ENCODE measurements at places on chromosomes 6 and 20.

- no peak for DNase-seq
Measured at GRCh38 chr20:6711951-6712649, 55.4 kb upstream of the BMP2 start.

GRCh38 chr6:16868968-16869367, 107.7 kb upstream of the ATXN1 start:
- no peak for DNase-seq

DNA sequence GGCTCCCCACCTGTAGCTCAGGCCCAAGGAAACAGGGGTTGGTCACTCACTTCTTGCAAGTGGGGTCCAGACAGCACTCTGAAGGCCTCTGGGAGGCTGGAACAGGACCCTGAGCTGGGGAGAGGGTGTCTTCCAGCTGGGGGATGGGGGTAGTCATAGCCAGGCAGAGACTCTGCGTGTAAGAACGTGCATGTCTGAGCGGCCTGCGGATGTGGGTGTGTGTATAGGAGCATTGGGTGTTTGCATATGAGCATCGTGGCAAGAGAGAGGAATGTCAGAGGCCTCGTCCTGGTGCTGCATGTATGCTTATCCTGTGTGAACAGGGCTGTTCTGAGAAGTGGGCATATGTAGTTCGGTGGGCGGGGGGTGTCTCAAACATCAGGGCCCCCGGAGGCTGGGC, 12.1 kb downstream of the BPIFB3 start:
- DNase-seq = no peak

GRCh38 chr20:31494131-31494530, 19.0 kb downstream of the REM1 start:
- peak; percentile 32 for DNase-seq

GRCh38 chr20:56359212-56360132, 698 bp downstream of the FAM210B start:
- DNase-seq = peak; percentile 77

DNA sequence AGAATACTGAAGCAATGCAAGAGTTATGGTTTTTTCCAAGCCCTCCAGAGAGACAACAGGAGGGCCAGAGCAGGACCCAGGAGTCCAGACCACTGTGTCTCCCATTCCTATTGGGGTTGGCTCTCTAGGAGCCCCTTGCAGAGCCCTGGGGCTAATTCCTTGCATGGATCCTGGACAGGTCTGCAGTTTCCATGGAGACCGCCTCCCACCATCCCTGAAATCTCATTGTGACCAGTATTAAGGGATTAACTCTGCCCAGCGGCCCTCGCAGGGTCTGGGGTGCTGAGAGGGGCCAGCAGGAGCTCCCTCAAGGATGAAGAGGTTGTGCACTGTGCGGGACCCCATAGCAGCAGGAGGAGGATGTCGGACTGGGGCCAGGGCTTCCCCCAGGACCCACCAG, 34.8 kb downstream of the HNF4A start:
- no peak for DNase-seq

DNA sequence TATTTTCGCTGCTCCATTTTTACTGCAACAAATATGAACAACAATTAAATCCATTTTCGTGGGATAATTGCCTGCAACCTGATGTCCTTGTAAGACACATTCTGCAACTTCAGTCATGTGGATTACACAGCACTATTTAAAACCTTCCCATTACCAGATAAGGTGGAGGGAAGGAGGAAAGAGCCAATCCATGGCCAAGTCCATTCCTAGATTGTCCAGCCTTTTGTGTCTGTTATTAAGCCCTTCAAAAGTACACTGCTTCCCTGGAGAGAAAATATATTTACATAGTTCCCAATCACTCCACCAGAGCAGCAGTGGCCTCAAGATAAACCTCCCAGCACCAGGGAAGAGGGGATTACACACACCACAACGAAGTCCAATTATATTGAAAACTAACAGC, 347.9 kb downstream of the CDH26 start:
- DNase-seq = no peak

GRCh38 chr6:110524305-110524704, 47.9 kb upstream of the SLC22A16 start:
- no peak for DNase-seq

- no peak for DNase-seq
Measured at GRCh38 chr6:150118203-150118602, 24.6 kb upstream of the PPP1R14C start.

DNA sequence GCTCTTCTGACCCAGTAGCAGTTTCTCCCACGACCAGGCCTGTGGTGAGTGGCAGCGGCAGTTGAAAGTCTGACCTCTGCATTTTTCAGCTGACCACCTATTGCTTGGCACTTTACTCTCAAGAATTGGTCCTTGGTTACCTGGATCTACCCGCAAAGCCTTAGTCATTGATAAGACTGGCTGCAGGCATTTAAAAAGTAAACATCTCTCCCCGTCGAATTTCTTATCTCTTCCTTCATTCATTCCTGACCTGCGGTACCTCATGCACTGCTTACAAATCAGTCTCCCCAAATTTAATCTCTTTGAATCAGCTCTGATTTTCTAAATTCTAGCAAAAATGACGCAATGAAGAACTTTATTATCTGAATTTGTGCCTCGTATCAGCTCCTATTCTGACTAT, 26.1 kb upstream of the IPCEF1 start:
- no peak for DNase-seq

- peak; percentile 49 for DNase-seq
Measured at GRCh38 chr20:35561268-35561667, 19.4 kb downstream of the ERGIC3 start.

GRCh38 chr20:60306551-60306950, 348.3 kb downstream of the CDH26 start:
- DNase-seq = no peak

- no peak for DNase-seq
Measured at GRCh38 chr6:41759106-41759904, 12.1 kb upstream of the PGC start.

DNA sequence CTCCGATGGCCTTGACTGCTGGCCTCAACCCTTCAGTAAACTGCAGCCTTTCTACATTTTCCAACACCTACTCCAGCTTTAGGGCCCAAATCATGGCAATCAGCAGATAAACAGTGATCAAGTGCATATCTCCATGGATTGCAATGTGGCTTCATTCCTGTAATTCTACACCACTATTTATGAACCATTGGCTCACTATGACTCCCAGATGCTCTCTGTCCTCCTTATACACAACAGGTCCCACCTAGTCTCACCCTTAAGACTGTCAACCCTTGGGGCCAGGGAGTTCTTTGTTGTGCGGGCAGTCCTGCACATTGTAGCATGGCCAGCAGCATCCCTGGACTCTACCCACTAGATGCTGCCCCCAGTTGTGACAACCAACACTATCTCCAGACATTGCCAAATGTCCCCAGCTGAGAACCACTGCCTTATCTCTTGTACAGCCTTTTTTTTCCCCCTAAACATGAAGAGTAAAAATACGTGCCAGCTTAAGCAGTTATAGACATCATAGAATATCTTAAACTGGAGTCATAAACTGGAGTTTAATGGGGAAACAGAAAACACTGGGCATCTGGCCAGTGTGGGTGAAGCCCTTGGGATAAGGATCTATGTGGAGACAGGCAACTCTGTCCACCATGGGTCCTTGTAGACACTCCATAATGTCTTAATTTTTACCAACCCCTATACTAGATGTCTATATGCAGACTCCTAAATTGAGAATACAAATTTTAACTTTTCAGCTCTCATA, 21.1 kb downstream of the MRPL14 start:
- no peak for DNase-seq

GRCh38 chr6:15423286-15423993, 177.6 kb downstream of the JARID2 start:
- DNase-seq = peak; percentile 13

- DNase-seq = peak; percentile 33
Measured at GRCh38 chr6:165439928-165440554, 130.6 kb upstream of the C6orf118 start.

GRCh38 chr6:83594941-83595340, 82.6 kb downstream of the PRSS35 start:
- peak; percentile 10 for DNase-seq

DNA sequence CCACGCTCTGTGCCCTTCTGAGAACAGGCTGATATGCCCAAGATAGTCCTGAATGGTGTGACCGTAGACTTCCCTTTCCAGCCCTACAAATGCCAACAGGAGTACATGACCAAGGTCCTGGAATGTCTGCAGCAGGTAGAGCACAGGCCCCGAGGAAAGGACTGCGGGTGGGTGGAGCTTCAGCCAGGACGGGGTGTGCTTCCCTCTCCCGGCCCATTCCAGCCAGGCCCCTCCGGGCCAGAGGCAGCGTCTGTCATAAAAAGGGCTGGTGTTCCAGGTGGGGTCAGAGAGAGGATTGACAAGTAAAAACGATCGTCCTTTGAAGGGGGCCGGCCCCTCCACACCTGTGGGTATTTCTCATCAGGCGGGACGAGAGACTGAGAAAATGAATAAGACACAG, 1.3 kb downstream of the RTEL1 start:
- no peak for DNase-seq

GRCh38 chr6:125957845-125958244, 1.3 kb downstream of the HINT3 start:
- DNase-seq = peak; percentile 42

GRCh38 chr6:140427842-140428241, 1053.4 kb upstream of the CITED2 start:
- DNase-seq = no peak

- no peak for DNase-seq
Measured at GRCh38 chr6:148431413-148431812, 88.8 kb downstream of the SASH1 start.

GRCh38 chr6:130776287-130776925, 50.8 kb upstream of the SMLR1 start:
- DNase-seq = no peak

GRCh38 chr6:4346659-4347333, 211.4 kb upstream of the ECI2 start:
- DNase-seq = peak; percentile 39

- DNase-seq = no peak
Measured at GRCh38 chr6:156004796-156005195, 549.2 kb upstream of the NOX3 start.

DNA sequence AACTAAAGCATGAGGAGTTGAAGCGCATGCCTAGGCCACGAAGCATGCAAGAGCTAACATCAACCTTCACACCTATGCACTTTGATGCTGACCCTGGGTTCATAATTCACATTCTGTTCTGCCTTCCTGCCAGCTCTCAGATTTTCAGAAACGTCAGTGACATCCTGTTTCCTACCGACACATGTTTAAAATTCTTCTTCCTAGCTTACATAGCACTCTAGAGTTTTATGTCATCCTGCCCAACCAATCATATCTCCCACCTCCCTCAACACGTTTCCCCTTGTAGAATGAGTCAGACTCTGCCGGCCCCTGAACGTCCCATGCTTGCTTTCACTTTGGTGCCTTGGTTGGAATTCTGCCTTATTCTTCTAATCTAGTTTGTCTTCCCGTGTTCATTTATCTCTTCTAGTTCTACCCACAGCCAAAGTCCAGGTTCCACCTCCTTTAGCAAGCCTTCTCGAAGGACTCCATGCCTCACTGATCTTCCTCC, 97.2 kb upstream of the MAP7 start:
- peak; percentile 41 for DNase-seq

DNA sequence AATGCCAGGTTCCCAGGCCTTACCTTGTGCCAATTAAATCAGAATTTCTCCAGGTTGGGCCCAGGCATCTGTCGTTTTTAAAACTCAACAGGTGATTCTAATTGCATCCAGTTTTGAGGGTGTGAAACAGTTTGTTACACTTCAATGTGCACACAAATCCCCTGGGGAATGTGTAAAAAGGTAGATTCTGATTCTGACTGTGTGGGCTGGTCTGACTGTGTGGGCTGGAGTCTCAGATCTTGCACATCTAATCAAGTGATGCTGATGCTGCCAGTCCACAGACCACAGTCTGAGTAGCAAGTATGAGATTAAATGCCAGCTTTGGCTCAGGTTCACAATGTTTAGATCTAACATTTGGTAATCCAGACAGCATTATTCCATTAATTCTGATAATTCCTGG, 12.5 kb upstream of the ETV7 start:
- no peak for DNase-seq

GRCh38 chr6:113160306-113161017, 696.7 kb upstream of the MARCKS start:
- DNase-seq = no peak

DNA sequence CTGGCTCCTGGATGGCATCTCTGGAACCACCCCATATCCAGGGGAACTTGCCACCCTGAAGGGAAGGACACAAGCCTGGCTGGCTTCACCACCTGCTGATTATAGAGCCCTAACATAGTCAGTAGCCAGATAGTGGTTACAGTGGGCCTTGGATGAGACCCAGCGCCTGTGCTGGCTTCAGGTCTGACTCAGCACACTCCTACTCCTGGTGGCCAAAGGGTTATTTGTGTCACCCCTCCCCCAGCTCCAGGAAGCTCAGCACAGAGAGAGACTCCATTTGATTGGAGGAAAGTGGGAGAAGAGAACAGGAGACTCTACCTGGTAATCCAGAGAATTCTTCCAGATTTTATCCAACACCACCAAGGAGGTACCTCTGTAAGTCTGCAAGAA, 12.8 kb downstream of the SNX14 start:
- no peak for DNase-seq

DNA sequence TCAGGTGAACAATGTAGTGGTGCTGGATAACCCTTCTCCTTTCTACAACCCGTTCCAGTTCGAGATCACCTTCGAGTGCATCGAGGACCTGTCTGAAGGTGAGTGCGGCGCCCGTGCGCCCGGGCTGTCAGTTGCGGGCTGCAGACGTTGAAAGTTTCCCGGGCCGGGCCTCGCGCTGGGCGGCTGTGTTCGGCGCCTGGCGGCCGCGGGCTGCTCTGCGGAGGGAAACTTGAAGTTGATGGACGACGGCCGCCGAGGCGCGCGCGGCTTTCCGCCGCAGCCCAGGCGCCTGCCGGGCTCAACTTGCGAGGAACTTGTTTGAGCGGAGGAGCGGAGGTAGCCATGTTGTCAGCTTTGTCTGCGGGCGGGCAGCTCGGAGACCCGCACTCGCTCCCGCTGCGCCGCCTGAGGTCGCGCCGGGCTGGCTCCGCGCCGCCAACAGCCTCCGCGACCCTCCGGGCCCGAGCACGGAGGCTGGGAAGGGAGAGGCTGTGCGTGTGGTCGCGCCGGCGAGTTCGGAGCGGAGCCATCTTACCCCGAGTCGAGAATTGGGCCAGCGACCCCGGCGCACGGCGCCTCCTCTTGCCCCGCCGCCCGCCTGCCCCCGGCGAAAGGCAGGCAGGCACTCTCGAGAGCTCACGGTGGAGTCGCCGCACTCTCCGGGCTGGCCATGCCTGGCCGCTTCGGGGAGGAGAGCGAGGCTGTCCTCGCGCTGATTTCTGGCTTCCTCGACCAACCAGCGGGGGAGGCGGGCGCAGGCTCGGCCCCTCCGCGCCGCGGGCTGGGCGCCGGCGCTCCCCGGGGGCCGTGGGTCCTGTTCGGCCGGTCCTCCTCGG, 691 bp downstream of the ASF1A start:
- DNase-seq = peak; percentile 95

GRCh38 chr6:33843131-33844121, 39.6 kb upstream of the MLN start:
- DNase-seq = no peak
